ENCODE measurements at places on chromosomes 6 and 20.

- DNase-seq: no peak
Measured at GRCh38 chr6:41719436-41720261, 15.8 kb downstream of the TFEB start.

DNA sequence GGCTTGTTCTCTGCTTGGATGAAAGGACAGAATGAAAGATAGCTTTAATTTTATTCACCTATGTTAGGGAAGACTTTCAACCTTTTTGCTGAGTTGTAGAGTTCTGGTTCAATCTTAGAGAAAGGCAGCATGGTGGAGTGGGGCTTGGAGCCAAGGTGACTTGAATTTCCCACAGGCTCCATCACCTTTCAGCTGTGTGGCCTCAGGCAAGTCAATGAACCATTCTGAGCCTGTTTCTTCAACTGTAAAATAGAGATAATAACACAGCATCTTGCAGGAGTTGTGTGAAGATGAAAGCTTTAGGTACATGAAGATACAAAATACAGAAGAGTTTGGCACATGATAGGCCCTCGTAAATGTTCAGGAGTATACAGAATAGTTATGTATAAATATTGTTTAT lies 19.1 kb upstream of the DTNBP1 start:
- no peak for DNase-seq

GRCh38 chr6:169648092-169648491 lies 53.7 kb downstream of the WDR27 start:
- DNase-seq: no peak

DNA sequence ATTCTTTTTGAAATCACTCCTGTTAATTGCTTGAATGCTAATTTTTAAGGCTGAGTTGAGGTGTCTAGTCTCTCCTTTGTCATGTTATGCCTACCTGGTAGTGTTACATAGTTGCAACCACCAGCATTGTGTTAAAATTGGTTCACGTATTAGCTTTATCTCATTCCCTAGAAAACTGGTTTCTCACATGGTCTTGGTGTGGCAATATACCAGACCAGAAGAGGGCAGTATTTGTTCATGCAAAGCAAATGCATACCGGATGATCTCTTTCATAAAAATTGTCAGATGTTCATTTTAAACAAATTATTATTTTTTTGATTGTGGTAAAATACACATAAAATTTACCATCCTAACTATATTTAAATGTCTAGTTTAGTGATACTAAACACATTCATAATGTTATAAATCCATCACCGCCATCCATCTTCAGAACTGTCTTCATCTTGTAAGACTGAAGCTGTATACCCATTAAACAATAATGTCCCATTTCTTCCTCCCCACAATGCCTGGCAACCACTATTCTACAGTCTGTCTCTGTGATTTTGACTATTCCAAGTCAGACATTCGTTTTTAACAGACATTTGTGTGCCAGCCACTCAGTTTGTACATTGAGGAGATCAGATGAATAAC lies 92.8 kb downstream of the ATRN start:
- DNase-seq: peak; percentile 32

- DNase-seq: no peak
Measured at GRCh38 chr20:10902576-10903282, 228.9 kb upstream of the JAG1 start.

DNA sequence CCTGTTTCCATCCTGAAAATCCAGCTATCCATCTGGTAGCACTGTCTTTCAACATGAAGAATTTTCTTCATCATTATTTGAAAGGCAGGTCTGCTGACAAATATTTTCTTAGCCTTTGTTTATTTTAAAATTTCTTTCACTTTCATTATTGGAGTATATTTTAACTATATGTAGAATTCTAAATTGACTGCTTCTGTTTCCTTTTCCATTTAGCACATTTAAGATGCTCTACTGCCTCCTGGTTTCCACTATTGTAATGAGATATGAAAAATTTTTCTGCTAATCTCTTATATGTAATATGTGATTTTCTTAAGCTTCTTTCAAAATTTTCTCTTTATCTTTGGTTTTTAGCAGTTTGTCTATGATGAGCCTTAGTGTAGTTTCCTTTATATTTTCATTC lies 97.3 kb downstream of the TBC1D32 start:
- no peak for DNase-seq

DNA sequence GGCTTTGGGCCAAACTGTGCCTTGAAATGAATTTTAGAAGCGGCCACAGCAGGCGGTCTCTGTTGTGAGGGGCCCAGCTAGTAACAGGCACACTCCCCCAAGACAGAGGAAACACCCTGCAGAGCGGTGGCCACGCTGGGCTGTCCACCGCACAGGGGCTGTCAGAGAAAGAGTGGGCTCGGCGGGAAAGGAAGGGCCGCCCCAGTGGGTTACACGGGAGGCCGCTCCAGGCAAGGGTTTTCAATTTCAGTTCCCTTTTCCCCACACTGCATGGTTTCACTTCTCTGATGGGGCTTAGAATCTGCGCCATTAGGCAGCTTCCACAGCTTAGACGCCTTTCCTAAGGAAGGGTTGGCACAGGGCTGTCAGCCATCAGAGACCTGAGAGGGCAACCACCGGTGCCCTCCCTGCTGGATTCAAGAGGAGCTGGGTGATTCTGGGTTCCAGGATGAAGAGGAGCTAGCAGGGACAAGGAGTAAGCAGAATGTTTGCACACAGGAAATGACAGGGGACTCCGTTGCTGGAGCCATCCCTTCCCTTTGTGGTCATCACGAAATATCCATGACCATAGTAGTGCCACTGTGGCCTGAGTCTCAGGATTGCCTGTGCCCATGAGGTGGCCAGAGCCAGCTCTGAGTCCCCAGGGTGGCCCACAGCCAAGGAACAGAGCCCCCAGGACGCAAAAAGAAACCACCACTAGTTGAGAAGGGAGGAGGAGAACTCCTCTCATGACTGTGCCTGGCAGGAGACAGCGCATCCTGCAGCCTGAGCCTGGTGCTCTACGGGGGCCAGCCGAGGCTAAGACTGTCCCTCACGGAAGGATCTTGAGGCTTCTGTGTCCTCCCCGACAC lies 282.7 kb downstream of the NRN1 start:
- no peak for DNase-seq

DNA sequence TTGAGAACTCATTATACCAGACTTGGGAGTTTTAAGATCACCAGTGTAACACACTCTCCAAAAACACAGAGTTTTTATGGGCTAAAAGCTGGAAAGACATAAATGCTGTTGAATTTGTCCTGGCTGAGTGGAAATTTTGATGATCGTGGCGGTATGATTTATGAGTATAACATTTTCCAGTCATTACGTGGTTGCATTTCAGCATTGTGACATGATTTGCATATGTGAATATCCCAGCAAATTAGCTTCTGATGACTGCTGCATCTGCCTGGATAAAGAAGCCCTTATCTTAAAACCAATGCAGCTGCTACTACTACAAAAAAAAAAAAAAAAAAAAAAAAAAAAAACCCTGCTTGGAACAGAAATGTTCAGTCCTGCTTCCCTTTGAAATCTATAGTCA lies 850.9 kb downstream of the TFAP2A start:
- no peak for DNase-seq

- DNase-seq: no peak
Measured at GRCh38 chr6:20533746-20534294, 437 bp upstream of the CDKAL1 start.

- DNase-seq: no peak
Measured at GRCh38 chr20:22901164-22901563, 133.9 kb upstream of the SSTR4 start.

DNA sequence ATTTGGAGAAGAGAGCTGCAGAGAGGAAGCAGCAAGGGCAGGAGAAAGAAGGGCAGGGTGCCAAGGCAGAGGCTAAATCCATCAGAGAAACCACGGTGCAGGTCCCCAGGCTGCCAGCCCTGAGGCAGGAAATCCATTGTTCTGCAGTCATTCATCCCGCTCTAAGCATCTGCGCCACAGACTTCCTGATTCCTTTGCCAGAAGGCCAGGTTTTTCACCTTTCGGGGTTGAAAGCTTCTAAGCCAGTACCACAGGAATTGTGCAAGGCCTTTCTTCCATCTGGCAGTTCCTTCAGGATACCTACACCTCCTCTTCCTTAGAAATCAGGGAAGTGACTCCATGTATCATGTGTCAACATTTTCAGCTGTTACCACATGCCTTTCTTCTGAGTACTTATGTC lies 45.6 kb downstream of the ADGRF5 start:
- DNase-seq: no peak

DNA sequence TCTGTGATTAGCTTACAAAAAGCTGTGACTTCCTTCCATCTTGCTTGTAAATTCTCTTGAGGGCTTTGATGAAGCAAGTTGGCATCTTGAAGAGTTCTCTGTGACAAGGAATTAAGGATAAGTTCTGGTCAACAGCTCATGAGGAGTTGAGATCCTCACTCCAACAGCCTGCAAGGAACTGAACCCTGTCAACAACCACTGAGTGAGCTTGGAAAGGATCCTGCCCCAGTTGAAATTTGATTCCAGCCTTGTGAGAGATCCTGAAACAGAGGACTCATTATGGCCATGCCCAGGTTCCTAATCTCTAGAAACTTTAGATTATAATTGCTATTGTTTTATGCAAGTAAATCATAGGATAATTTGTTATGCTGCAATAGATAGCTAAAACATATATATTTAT lies 133.7 kb downstream of the PTCHD4 start:
- no peak for DNase-seq

DNA sequence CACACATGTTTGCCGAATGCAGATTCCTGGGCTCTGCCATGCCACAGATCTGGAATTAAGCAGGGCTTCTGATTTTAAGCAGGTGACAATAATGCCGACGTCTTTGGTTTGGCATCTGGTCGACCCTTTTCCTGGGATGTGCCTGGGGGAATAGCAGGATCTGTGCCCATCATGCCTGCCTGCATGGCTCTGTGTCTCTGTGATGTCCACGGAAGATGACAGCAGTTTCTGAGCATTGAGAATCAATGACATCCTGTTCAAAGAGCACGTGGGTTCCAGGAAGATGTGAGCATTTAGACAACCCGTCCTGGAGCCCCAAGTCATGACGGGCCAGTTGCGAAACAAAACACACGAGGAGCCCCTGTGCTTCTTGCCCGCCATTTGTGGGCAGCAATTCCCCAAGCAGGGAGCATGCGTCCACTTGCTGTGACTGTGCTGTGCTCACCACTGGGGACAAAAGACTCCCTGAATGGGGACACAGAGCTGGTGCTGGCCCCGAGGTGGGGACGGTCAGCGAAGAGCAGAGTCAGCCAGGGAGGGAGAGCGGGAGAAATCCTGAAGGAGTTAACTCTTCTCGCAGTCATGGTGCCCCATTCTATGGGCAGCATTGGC lies 110.1 kb downstream of the ERMARD start:
- no peak for DNase-seq

GRCh38 chr6:51608932-51609331 lies 478.5 kb downstream of the PKHD1 start:
- no peak for DNase-seq

DNA sequence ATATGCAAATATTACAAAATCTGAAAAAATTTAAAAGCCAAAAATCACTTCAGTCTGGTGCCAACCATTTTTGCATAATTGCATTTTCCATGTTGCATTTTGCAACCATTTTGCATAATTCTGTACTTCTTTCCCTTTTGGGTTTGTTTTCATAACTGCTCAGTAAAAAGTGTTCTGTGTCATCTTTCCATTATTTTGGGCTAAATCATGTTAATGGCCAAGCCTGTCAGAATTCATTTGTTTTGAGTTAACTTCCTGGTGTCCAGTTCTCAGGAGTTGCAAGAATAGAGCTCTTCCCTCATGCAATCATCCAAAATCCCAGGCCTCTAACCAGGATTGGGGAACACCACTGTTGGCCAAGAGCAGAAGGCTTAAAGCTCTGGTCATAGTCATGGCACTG lies 133.6 kb downstream of the MTHFD1L start:
- no peak for DNase-seq

GRCh38 chr6:123288649-123289048 lies 292.6 kb downstream of the CLVS2 start:
- DNase-seq: no peak
